ENCODE measurements at places on chromosomes 5 and 9.
A peak's percentile ranks its signal among the peaks of the same experiment; 100 is the strongest.

DNA sequence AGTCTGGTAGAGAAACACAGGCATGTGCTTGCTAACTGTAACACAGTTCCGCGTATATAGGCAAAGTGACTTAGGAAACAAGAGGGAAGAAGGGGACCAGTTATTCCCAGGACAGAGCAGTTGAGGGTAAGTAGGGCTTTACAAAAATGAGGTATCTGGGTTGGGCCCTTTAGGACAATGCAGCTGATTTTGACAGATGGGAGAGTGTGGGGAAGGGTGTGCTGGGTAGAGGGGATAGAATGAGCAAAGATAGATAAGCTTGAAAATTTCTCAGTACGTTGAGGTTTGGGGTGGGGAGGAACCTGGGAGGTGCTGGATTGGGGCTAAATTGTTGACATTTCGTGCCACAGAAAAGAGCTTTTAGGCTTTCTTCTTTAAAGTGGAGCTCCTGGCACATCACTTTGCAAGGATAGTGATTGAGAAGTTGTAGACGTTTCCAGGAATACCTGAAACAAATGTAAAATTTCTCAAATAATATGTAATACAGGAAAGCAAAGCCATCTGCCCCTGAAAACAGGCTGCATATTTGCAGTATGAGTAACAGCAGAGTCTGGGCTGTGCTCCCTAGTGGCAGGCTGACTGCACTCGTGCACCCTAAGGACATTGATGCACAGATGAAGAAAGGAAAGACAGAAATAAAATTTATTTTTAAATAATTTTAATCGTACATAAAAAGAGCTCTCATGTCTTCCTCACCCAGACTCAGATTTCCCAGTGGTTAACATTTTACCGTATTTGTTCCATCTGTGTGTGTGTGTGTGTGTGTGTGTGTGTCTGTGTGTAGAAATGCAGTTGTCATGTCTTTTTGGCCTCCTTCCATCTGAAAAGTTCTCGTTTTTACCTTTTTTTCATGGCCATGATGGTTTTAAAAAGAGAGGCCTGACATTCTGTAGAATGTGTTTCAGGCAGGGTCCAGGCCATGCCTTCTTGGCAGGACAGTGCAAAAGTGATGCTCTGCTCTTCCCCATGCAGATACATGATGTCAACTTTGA, 144.9 kb upstream of the DMRT1 start:
- no peak for DNase-seq

DNA sequence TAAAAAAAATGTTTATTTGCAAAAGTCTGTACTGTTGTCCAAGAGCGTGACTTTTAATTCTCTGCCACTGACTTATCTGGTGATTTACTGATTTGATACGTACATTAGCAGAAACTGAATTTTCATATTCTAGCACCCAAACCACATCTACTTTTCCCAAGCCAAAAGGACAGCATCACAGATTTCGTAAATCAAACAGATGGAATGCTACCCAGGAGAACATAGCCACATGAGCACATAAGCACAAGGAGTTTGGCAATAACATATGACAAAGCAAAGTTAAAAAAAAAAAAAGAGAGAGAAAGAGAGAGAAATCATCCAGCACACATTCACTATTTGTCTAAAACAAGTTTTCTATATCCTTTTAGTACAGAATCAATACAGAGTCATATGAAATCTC, 83.7 kb downstream of the HINT1 start:
- no peak for DNase-seq

DNA sequence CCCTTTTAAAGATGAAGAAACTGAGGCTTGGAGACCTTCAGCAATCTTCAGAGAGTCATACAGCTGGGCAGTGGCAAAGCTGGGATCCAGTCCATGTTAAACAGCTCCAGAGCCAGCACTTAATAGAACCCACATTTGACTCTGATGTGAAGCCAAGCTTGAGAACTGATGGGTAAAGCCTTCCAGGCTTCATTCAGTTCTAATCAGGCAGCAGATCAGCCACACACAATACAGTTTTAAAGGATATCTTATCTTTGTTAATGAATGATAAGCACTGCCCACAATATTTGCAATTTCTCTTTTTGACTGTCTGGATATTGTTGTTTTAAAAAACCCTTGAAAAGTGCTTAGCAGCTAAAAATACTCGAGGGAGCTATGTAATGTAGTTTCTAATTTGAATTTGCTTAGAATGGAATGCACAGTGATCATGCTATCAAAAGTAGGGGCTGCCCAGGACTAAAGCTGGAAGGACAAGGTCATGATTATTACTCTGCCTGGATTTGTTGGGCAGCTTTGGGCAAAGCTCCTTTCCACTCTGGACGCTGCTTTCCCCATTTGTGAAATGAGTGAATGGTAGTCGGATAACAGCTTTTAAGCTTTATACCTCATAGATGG, 31.3 kb upstream of the HTR4 start:
- DNase-seq: no peak

DNA sequence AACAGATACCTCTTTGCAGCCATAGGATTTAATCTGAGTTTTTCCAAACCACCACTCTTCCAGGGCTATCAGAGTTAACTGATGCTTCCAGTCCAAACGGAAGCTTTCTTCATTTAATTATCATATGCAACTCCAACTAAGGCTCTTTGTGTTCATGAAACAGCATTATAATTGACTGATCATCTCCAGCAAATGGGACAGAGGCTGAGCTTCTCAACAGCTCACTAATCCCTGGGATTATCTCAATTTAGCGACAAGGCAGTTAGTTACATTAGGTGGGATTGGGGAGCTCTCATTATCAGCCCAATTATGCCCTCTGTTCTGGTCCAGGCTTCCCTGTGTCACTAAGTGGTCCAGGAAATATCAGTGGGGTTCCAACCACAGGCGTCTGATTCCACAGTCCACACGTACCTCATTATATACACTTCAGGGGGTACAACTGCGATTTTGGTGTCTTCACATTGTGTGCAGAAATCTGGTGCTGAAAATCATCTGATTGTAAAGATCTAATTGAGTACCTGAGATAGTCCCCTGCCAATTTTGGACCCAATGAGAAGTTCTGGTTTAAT, 313.5 kb upstream of the PANK3 start:
- peak; percentile 64 for DNase-seq

DNA sequence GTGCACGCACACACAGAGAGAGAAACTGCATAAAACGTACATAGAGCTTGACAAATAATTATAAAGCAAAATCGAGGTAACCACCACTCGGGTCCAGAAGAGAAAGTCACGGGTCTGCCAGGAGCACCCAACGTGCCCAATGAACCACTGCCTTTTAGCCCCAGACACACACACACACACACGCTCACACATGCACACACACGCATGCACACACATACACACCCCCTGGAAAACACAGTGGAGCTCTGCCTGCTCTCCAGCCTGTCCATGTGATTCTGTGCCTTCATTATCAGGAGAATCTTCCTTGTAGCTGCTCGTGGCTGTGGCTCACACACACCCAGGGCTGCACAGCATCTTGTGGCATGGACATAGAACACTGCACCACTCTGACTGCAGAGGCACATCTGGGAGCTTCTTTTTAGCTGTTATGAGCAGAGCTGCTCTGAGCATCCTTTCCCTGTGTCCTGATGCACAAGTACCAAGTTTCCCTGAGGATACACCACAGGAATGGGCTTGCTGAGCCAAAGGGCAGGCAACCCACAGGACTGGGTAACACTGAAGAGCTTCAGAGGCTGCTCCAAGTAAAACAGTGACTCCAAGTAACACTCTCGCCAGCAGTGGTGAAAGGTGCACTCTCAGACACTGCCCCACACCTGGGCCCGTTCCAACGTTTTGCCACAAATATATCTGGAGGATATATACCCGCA, 58.9 kb downstream of the CAMSAP1 start:
- no peak for DNase-seq

- DNase-seq: peak; percentile 43
Observed at GRCh38 chr5:138536665-138537315, 6.2 kb downstream of the ETF1 start.

DNA sequence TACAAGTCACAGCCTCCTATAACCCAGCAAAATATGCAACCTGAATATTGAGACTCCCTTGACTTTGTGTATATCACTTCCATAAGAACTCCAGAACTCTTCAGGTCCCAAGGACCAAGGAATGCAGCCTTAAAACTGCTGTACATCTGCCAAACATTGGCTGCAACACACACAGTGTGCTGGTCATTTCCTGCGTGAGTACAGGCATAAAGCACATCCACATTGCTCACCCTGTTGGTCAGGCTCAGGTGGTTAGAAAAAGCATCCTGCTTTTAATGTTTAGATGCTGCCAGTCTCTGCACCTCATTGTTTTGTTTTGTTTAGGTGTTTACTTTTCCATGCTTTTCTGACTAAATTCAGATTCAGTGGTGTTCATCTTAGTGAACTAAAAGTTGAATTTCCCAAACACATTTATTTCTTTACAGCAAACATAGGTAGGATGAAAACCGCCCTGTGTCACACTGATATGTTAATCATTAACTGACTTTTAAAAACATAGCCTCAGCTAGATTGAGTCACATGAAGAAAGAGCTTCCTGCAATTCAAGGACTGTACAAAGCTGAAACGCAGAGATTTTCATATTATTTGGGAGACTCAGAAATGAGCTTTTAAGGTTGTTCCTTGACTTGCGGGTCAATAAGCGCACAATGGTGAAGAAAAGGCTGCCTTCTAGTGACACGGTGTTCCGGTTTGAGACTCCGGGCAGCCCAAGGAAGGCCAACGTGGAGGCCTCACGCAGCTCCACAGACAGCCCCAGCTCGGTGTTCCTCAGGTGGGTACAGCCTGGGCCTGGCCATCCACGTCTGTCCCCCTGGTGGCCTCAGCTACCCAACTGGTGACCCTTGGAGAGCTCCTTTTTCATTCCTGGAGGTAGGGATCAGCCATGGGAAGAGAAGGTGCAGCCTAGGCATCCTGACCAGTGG, 52.2 kb upstream of the GRAMD2B start:
- DNase-seq: no peak
